Stimulated activated CD4-positive, alpha-beta T cell treated with anti-CD3 and anti-CD28 coated beads, Interleukin-2, amount 100 ng/mL, for 4 hours (primary cell): ENCODE measurements at places on chromosomes 3 and 15.

DNA sequence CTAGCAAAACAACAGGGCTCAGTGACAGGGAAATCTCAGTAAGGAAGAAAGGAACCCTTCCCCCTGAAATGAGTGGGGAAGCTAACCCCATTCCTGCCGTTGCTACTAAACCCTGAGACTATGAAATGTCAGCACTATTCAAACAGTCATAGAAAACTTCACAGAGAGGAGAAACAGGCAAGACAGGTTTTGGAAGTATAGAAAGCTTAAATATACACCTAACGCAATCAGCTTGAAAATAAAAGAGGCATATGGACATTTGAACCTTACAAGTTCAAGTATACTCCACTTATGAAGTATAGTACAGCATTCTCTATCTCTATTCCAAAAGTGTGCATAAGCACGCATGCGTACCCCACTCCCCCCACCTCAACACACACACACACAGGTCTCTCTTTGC, 17.6 kb upstream of the FRMD4B start:
- no peak for DNase-seq

- no peak for DNase-seq
Observed at GRCh38 chr3:188631291-188632010, 477.5 kb downstream of the LPP start.

DNA sequence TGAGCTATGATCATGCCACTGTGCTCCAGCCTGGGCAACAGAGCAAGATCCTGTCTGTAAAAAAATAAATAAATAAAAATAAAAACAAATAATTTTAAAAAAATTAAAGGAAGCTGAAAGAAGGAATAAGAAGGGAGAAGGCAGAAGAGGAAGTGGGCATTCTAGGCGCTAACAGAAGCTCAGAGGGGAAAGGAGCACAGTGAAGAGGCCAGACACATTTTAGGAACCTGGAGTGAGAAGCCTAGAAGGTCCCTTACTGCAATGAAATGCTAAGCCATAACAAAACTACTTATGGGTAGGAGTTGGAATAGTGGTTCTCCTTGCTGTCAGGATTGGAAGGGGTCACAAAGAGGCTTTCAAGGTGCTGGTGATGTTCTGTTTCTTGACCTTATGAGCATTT, 64.0 kb downstream of the ITGB5 start:
- DNase-seq = no peak

DNA sequence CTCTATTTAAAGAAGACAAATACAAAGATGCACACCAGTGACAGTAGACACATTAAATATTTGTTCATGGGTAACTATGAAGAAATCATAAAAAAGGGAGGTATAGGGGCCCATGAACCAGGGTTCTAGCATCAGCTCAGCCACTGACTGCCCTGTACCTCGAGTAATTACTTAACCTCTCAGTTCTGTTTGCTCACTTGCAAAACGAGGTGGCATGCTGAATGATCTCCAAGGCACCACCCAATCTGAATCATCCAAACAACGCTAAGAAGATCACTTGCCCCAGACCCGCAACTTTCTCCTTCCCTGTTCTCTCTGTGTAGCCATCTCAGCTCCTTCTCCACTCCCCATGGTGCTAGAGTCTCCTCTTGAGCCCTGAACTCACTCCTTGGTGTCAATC, 374.7 kb downstream of the VPS13C start:
- no peak for DNase-seq

GRCh38 chr15:71114887-71115566, at the start of gene THSD4:
Gene THSD4, plus strand, starts transcription at chr15:71115471.
- DNase-seq = peak; percentile 23

DNA sequence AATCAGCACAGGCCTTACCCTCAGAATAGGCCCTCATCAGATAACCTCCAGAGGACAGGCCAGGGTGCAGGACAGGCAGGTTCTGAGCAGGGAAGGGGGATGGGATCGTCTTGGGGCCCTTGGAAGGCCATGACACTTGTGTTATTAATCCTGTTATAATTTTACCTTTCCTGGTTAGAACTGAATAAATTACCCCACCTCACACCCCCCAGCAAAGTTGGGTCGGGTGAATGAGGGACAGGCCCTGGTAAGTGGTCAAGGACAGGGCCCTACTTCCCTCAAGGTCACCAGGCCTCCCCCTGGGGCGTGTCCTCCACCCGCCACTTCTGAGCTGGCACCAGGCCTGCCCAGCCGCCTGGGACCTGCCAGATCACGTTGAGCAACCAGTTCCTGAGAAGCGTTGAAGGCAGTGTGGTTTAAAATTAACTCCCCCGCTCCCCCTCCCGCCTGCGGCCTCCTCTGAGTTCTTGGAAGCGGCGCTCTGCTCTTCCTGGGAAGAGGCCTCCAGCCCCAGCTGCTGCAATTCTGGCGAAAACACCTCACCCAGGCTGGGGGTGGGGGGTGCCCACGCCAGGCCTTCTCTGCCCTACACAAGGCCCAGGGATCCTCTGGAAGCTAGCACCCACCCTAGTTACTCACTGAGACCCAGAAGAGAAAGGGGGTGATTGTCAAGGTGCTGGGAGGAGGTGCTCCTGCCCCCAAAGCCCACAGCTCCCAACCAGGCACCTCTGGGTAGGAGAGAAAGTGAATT, 10.6 kb downstream of the CISH start:
- DNase-seq = peak; percentile 95

DNA sequence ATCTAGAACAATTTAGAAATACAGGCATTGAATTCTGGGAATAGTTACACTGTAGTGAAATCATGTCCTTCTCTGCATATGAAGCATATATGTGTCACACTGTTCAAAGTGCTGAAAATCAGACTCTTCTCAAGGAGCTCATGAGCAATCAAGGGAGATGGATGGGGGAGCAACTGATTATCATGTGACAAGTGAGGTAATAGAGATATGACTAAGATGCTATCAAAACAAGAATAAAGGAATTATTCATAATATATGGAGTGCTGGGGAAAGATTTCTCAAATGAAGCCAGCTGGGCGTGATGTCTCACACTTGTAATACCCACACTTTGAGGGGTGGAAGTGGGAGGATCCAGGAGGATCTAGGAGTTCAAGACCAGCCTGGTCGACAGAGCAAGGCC, 74.9 kb upstream of the CHRNB4 start:
- no peak for DNase-seq

DNA sequence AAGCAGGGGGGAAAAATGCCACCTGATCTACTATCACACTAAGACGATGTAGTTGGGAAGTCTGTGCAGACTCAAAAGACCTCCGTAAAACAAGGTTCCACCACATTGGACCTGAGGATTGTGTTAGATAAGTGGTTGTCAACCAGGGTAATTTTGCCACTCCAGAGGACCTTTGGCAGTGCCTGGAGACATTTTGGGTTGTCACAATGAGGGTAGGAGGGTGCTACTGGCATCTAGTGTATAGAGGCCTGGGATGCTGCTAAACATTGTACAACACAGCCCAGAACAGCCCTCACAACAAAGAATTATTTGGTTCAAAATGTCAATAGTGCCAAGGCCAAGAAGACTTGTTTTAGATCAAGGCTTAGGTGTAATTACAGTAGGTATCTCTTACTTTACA, 14.6 kb upstream of the ZBED2 start:
- no peak for DNase-seq

DNA sequence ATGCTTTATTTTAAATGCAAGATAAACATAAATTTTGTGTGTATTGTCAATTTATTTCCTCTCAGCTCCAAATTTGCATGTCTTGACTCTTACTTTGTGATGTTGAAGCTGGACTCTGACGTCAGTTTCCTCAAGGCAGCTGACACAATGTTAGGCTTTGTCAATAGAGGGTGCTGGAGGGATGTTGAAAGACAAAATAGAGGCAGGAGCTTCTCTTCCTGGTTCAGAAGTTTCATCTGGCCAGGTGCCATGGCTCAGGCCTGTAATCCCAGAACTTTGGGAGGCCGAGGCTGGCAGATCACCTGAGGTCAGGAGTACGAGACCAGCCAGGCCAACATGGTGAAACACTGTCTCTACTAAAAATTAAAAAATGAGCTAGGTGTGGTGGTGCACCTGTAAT, 408.6 kb downstream of the GBE1 start:
- no peak for DNase-seq

- DNase-seq = no peak
Observed at GRCh38 chr3:69322158-69322509, 63.8 kb downstream of the FRMD4B start.

DNA sequence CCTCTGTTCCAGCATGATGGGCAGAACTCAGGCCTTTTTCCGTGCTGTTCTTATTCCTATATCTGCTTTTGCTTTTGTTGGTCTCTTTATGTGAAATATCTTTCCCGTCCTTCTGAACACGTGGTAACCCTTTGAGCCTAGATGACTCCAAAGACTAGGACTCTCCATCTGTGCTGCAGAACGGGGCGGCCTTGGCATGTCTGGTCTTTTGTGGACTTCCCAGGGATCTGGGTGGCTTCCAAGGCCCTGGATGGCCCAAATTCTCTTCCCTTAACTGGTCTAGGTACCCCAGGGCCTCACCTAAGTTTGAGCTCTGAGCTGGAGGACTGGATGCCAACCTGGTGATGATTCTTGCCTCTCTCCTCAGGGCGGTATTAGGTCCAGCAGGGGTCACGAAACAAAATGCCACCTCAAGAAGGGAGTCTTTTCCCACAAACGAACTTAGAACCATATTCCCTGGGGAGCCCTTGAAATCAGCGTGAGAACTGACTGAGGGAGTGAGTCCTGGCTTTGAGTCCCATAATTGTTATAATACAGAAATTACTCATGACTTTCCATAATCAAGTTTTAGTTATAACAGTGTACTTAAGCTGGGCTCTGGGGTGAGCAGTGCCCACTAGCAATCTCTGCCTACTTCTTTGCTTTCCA, 13.8 kb downstream of the TLNRD1 start:
- DNase-seq = no peak

DNA sequence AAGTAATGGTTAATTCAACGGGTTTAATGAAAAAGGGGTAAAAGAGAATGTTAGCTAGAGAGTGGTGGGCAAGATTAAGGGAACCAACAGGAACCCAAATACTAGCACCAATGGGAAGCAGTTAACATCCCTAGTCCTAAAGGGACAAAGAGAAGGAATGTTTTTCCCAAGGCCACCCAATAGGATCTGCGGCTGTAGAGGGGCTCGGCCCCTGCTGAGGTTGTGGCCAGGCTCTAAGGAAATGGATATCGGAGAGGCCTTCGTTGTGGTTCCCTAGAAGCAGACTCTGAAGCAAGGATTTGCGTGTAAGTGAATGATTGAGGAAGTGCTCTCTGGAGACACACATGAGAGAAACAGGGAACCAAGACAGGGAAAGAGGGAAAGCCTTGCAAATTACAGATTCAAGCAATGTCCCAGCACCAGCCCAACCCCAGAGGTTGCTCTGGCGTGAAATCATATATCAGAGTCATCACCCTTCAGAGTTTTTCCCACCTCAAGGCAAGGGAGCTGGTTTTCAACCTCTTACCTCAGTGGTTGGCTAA, 83.6 kb upstream of the TNIK start:
- DNase-seq = no peak

- DNase-seq = no peak
Observed at GRCh38 chr3:190204200-190204599, 83.5 kb upstream of the P3H2 start.

GRCh38 chr3:72496051-72496670, 352.1 kb downstream of the SHQ1 start:
- DNase-seq = no peak

GRCh38 chr3:55648591-55649318, 161.6 kb upstream of the WNT5A start:
- DNase-seq = no peak

GRCh38 chr3:171569571-171570132, 109.4 kb upstream of the TNIK start:
- no peak for DNase-seq

DNA sequence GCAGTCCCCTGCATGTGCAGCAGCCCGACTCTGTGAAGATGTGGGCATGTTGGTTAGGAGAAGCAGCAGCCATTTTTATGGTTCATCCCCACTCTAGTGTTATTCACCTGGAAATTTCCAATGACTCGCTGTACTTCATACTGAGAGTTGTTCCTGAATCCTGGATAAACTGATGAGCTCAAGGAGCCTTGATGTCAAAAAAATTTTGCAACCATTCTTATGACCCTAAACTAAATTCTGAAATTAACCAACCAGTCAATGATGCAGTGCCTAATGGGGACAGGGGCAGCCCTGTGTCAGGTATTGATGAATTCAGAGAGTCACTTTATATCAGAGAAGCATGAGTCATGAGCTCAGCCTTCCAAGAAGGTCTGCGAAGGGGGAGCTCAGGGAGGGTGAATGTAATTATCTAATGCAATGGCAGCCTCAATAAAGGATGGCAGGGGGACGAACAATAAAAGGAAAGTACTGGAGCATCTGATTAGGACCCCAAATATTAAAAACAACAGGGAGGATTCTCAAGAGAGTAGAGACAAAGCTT, 108.4 kb upstream of the VEPH1 start:
- DNase-seq = no peak

DNA sequence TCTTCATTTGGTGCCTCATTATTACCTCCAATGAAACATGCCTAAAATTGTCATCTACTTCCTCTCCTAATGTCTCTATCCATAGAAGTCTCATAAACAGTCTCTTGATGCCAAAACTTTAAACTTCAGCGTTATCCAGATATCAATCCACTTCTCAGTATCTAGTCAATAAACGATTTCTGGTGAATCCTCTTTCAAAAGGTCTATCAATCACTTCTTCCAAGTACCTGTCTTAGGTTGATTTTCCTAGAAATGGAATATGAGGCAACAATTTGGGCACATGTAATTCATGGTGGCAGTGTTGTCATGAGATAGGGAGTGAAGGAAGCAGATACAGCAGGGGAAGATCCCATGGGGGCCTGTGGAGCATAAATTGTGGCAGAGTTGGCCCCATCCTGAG, 348.5 kb upstream of the POU1F1 start:
- no peak for DNase-seq

DNA sequence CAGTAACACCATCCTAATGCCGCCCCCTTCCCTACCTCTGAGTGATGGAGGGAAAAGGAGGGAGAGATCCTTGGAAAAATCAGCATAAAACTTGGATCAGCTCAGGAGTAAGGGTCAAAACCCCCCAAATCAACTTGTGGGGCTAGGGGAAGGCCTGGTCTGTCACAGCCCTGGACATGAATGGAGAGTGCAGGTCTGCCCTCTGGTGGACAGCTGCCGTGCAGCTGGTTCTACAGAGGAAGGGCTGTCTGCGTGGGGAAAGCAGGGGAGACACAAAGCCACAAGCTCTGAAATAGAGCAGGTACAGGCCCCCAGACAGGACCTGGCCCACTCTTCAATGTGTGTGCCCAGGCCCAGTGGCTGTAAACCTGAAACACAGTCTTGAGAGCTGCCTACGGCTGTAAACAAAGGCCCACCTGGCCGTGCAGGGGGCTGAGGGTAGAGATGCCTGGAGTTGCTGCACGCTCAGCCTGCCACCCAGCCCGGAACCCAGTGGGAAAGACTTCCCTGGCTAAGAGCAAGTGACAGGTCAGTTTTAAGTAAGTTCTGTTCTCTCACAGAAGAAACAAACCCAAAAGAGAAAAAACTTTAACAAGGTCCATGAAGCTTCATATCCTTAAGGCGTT, 16.4 kb downstream of the CLK3 start:
- DNase-seq = peak; percentile 28

GRCh38 chr15:78075490-78076230, 1.9 kb downstream of the TBC1D2B start:
- no peak for DNase-seq

GRCh38 chr15:89669941-89670340, 9.2 kb downstream of the PLIN1 start:
- DNase-seq = no peak
